ENCODE measurements at places on chromosomes 3 and 15.

GRCh38 chr3:14464141-14464465 lies 61.7 kb downstream of the SLC6A6 start:
- DNase-seq = no peak

GRCh38 chr3:149375501-149376196 lies 1.8 kb downstream of the TM4SF1 start:
- no peak for DNase-seq

DNA sequence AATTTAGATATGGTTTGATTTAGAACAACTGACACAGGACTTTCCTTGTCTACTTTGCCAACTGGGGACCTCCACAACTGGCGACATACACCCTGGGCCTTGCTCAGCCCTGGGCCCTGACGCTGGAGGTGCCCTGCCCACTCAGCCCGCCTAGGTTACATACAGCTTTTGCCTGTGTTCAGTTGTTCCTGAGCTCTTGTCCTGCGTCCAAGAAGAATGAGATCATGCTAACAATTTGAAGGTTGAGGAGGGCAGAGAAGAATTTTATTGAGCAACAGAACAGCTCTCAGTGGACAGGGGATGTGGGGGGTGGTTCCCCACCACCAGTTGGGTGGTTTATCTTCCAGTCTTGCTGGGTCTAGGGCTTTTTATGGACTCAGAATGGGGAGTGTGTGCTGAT lies 67.9 kb downstream of the IQCH start:
- no peak for DNase-seq

- no peak for DNase-seq
These were observed 240.7 kb downstream of the CHST2 start for GRCh38 chr3:143360244-143360643.

Measured in anterior cingulate cortex (tissue), 58 donors.